Tongue (tissue), 3 donors: ENCODE measurements at places on chromosomes 11 and 22. TPM values are rescaled to one million over a fixed set of nuclear protein-coding genes. Genes with fewer than 3 reads are reported as not detected.

LRRC10B gene
- 0.51 TPM for total RNA-seq

ASPHD2 gene
- total RNA-seq: 0.41 TPM

SHISA8 gene
- not detected for total RNA-seq

ANO5 gene
- total RNA-seq: 46.5 TPM

OR10A2 gene
- total RNA-seq: not detected

MN1 gene
- total RNA-seq: 27.0 TPM

GAB2 gene
- total RNA-seq: 14.2 TPM

BIK gene
- 1.0 TPM for total RNA-seq

AIFM3 gene
- total RNA-seq: 0.21 TPM

PATE2 gene
- not detected for total RNA-seq

SRPRA gene
- 56.4 TPM for total RNA-seq
